ENCODE measurements at places on chromosomes 7 and 10. TPM values are rescaled to one million over a fixed set of nuclear protein-coding genes. Genes with fewer than 3 reads are reported as not detected.

Gene C10orf105
- total RNA-seq = 0.35 TPM

DNA sequence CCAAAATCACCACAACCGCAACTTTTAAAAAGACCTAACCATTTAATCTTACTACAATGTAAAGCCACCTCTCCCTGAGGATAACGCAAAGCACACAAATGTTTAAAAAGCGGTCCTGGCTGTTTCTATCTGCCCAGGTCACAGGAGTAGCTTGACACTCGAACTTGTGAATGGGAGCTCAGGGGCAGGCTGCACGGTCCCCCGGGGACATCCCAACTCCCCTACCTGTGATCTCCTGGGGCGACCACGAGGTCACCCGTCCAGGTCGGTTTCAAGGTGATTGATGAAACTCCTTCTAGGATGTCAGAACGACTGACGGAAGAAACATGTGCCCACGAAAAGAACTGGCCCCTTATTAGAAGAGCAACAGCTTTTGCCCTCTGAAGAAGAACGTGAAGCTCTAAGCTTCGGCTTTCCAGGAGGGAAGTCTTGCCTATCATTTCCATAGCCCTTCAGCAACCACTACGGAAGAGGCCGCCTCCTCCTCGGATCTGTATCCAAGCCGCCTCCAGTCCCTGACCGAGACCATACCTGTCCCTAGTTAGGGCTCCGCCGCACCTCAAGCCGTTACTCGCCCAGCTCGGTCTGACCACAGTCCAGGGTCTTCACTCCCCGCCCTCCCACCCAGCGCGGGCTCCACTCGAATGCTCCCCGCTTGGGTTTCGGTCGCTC, 459 bp downstream of the CYCS start:
- no peak for DNase-seq

- DNase-seq = no peak
Measured at GRCh38 chr10:30531751-30532530, 97.6 kb downstream of the LYZL2 start.

- no peak for DNase-seq
Measured at GRCh38 chr7:1749864-1750466, 79.9 kb downstream of the ELFN1 start.

GRCh38 chr10:61376377-61376776, 76.8 kb downstream of the TMEM26 start:
- DNase-seq = no peak

GRCh38 chr10:64682043-64682442, 1160.8 kb downstream of the REEP3 start:
- DNase-seq = no peak

GRCh38 chr10:17756557-17757217, 4.7 kb downstream of the TMEM236 start:
- no peak for DNase-seq
